Stimulated activated CD8-positive, alpha-beta memory T cell treated with anti-CD3 and anti-CD28 coated beads, Interleukin-7, amount 100 ng/mL, for 48 hours (primary cell): ENCODE measurements at places on chromosomes 3 and 15.

GRCh38 chr3:110077093-110077492, 739.7 kb upstream of the DPPA4 start:
- DNase-seq: no peak

GRCh38 chr3:31370380-31370666, 162.4 kb upstream of the STT3B start:
- no peak for DNase-seq

DNA sequence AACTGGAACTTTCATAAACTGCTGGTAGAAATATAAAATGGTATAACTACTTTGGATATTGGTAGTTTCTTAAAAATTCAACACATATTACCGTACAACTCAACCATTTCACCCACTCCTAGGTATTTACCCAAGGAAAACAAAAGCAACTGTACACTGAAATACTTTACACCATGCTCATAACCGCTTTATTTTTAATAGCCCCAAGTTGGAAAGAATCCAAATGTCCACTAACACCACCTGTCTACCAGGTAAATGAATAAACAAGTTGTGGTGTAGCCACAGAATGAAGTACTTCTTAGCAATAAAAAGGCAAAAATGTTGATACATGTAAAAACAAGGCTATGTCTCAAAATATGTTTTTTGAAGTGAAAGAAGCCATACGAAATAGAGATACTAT, 215.9 kb upstream of the PEX5L start:
- no peak for DNase-seq

GRCh38 chr3:46405301-46406019, 1.4 kb downstream of the CCR5AS start:
- DNase-seq: no peak

DNA sequence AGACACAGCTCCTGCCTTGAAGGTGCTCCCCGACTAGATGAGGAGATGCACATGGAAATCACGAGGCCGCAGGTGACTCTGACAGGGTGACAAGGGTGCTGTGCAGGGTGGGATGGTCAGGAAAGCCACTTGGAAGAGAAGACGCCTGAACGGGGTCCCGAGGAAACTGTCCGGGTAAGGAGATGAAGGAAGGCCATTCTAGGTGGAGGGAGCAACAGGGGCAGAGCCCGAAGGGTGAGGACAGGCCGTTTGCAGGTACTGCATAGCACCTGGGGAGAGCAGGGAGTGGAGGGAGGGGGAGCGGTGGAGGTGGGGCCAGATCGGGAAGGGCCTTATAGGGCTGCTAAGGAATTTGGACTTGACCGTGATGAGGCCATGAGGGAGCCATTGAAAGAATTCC, 105.6 kb upstream of the DLG1 start:
- no peak for DNase-seq

GRCh38 chr3:195113048-195113447, 157.9 kb downstream of the XXYLT1 start:
- DNase-seq: no peak

GRCh38 chr3:191329654-191330529, at the start of gene UTS2B:
TSS of gene UTS2B (minus strand) at chr3:191330526. CDS start at chr3:191282189, 48,337 bp downstream.
- no peak for DNase-seq

DNA sequence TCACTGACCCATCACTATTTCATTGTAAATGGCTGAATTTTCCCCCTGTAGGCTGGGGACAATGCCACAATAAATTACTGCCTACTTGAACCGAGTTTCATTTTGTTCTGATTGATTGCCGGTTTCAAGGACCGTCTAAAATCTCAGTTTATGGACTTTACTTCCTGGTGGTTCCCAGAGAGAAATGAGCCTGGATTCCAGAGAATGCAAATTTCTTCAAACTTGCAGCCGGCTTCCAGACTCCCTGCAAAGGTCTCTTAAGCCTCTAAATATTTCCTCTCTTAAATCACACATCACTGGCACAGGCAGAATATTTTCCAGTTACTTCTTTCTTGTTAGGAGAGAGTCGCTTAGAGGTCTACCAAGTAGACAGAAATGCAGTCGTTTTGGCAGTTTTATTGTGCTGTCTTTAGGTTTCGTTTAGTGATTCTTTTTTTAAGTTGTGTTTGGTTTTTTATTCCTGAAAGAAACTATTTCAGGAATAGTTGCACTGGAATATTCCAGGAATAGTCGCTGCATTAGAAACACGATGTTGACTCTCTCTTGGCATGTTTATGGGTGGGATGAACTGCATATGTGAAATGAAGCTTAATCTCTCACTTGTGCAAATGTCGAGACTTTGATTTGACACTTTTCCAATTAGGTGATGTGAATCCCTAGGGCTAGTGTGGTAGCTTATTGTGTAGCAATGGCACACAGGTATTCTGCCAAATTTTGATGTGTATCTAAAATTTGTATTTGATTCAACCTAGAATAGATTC, 284.1 kb upstream of the NR2E3 start:
- DNase-seq: no peak

- DNase-seq: no peak
These were observed 190.8 kb downstream of the XXYLT1 start for GRCh38 chr3:195080125-195080524.

- no peak for DNase-seq
These were observed 464.9 kb upstream of the RBMS3 start for GRCh38 chr3:28816017-28816416.

DNA sequence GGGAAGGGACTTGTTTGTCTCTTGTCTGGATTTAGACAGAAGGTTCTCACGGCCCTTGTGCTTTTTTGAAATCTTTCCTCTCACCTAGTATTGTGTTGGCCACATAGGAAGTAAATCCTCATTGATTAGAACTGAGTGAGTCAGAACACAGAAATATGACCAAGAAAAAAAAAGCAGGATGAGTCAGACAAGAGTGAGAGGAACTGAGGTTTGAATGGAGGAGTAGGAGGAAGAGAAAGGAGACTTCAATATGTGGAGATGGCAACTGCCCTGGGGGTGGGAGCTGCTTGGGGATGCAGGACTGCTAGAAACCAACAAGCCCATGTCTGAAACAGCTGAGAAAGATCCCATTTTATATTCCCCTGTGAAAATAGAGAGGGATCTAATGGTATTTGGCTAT, 194.1 kb upstream of the ZBTB20 start:
- DNase-seq: no peak
